ENCODE measurements at places on chromosomes 2 and 18. TPM values are rescaled to one million over a fixed set of nuclear protein-coding genes. Genes with fewer than 3 reads are reported as not detected.

- H3K36me3 ChIP-seq = no peaks in the 10 kb centered on the region
- no peak overlapping the region for H3K4me3 ChIP-seq
- H3K27ac ChIP-seq = no peak overlapping the region
- no peaks in the 10 kb centered on the region for H3K27me3 ChIP-seq
- H3K4me1 ChIP-seq = peaks cover 6% of the 10 kb centered on the region
Measured at GRCh38 chr2:240420206-240421104, 15.0 kb upstream of the GPC1 start.

DNA sequence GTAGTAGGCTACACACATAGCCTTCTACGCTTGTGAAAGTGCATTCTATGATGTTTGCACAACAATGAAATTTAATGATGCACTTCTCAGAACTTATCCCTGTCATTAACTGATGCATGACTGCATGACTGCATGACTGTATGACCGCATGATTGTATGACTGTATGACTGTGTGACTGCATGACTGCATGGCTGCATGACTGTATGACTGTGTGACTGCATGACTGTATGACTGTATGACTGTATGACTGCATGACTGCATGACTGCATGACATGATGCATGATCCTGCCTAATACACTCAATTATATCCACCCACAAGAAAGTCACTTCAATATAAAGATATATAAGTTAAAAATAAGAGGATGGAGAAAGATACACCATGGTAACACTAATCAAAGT, 365.4 kb upstream of the FSIP2 start:
- peaks cover 11% of the 10 kb centered on the region for H3K4me1 ChIP-seq
- no peaks in the 10 kb centered on the region for H3K27me3 ChIP-seq
- H3K4me3 ChIP-seq = no peak overlapping the region
- no peak for DNase-seq

GRCh38 chr2:30807249-30807648, at the start of gene CAPN13:
Gene CAPN13 (minus strand): TSS chr2:30807446. CDS start chr2:30787325, 20,121 bp downstream.
- H3K36me3 ChIP-seq = peaks cover 1% of the 10 kb centered on the region
- H3K27ac ChIP-seq = peak within 1 kb of the TSS; percentile 95
- peak; percentile 21 for DNase-seq
- peaks cover 18% of the 10 kb centered on the region for H3K4me1 ChIP-seq
- no peaks in the 10 kb centered on the region for H3K27me3 ChIP-seq

DNA sequence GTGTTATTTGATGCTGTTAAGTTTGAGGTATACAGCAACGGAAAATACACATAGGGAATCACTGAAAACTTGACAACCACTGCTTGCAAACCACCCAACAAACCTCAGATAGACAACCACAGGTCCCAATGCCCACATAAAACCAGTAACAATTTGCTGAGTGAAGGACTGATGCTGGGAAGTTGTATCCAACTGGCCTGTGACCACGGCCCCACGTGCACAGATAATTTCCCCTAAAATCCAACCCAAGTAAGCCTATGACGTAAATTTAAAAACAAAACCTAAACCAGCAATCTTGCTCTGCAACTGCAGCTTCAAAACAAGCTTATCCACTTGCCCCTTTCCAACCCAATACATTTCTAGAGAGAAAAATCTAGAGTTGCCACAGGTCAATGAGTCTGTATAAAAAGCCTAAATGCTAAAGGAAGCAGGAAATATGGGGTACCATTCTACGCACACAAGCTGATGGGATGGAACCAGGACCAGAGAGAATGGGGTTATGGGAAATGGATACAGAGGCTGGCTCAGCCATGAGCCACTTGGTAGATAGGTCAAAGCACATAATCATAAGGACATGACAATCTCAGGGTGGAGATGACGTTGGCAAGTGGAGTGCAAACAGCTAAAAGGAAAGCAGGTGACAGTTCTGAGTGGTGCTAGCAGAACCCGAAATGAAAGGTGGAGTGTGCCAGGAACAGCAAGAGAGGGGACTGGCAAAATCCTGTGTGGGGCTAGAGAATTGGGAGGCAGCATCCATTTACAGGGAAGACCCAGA, 27.8 kb upstream of the CREB1 start:
- H3K4me3 ChIP-seq = no peak overlapping the region
- H3K27me3 ChIP-seq = no peaks in the 10 kb centered on the region
- H3K36me3 ChIP-seq = no peaks in the 10 kb centered on the region

DNA sequence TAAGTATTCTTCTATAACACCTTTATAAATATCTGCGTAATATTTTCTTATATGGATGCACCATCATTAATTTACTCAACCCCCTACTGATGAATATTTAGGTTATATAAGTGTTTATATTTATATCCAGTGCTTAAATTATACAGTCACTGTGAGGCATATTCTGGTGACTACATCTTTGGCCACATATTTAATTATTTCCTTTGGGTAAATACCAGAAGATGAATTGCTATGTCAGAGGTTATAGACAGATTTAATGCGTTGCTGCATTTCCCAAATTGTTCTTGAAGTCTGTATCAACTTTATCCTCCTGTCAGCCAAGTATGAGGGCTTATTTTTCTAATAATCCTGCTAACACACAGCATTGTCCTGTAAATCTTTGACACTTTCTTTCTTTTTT, 18.7 kb downstream of the DYSF start:
- H3K36me3 ChIP-seq = peaks cover 2% of the 10 kb centered on the region
- peaks cover 2% of the 10 kb centered on the region for H3K4me1 ChIP-seq
- H3K27me3 ChIP-seq = peaks cover 29% of the 10 kb centered on the region

GRCh38 chr2:187504312-187504921, 49.8 kb downstream of the TFPI start:
- peaks cover 20% of the 10 kb centered on the region for H3K4me1 ChIP-seq
- peak overlapping the region; percentile 17 for H3K27ac ChIP-seq
- peaks cover 7% of the 10 kb centered on the region for H3K36me3 ChIP-seq
- no peak for DNase-seq
- no peak overlapping the region for H3K4me3 ChIP-seq

- no peaks in the 10 kb centered on the region for H3K27me3 ChIP-seq
- no peak overlapping the region for H3K4me3 ChIP-seq
- H3K36me3 ChIP-seq = peaks cover 2% of the 10 kb centered on the region
- no peaks in the 10 kb centered on the region for H3K4me1 ChIP-seq
Measured at GRCh38 chr2:195984923-195985726, 83.5 kb downstream of the DNAH7 start.

- H3K36me3 ChIP-seq = no peaks in the 10 kb centered on the region
- no peak overlapping the region for H3K27ac ChIP-seq
- no peaks in the 10 kb centered on the region for H3K4me1 ChIP-seq
- no peak for DNase-seq
Measured at GRCh38 chr2:54166121-54166773, 50.8 kb downstream of the ACYP2 start.

DNA sequence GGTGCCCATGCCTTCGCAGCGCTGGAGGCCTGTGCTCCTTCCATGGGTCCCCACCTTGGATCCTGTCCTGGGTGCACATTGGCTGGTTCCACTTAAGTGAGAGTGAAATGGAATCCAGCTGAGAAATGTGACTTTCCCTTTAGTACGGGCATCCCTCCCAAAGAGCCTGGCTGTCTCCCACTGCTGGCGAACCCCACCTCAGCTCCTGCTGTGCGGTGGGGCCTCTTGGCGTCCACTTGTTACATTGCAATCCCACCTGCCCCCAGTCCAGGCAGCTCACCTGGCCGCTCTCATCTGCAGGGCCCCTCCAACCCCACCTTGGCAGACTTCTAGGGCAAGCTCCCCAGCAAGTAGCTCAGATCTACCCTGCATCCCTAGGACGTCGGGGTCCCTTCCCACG, 35.5 kb upstream of the GNAL start:
- no peaks in the 10 kb centered on the region for H3K36me3 ChIP-seq
- H3K27ac ChIP-seq = no peak overlapping the region
- no peaks in the 10 kb centered on the region for H3K4me1 ChIP-seq
- H3K27me3 ChIP-seq = peaks cover 37% of the 10 kb centered on the region
- no peak overlapping the region for H3K4me3 ChIP-seq

GRCh38 chr18:73458186-73458964, 590.6 kb upstream of the NETO1 start:
- DNase-seq = no peak
- peaks cover 13% of the 10 kb centered on the region for H3K4me1 ChIP-seq
- H3K27me3 ChIP-seq = no peaks in the 10 kb centered on the region

- no peaks in the 10 kb centered on the region for H3K36me3 ChIP-seq
- H3K27ac ChIP-seq = no peak overlapping the region
- H3K4me3 ChIP-seq = no peak overlapping the region
- no peak for DNase-seq
- H3K4me1 ChIP-seq = peaks cover 22% of the 10 kb centered on the region
Measured at GRCh38 chr18:25250474-25250851, 101.5 kb downstream of the ZNF521 start.

GRCh38 chr2:60468382-60469085, 84.9 kb downstream of the BCL11A start:
- no peak overlapping the region for H3K27ac ChIP-seq
- H3K36me3 ChIP-seq = peaks cover 8% of the 10 kb centered on the region
- DNase-seq = no peak
- H3K27me3 ChIP-seq = no peaks in the 10 kb centered on the region
- peaks cover 50% of the 10 kb centered on the region for H3K4me1 ChIP-seq
- H3K4me3 ChIP-seq = no peak overlapping the region

DNA sequence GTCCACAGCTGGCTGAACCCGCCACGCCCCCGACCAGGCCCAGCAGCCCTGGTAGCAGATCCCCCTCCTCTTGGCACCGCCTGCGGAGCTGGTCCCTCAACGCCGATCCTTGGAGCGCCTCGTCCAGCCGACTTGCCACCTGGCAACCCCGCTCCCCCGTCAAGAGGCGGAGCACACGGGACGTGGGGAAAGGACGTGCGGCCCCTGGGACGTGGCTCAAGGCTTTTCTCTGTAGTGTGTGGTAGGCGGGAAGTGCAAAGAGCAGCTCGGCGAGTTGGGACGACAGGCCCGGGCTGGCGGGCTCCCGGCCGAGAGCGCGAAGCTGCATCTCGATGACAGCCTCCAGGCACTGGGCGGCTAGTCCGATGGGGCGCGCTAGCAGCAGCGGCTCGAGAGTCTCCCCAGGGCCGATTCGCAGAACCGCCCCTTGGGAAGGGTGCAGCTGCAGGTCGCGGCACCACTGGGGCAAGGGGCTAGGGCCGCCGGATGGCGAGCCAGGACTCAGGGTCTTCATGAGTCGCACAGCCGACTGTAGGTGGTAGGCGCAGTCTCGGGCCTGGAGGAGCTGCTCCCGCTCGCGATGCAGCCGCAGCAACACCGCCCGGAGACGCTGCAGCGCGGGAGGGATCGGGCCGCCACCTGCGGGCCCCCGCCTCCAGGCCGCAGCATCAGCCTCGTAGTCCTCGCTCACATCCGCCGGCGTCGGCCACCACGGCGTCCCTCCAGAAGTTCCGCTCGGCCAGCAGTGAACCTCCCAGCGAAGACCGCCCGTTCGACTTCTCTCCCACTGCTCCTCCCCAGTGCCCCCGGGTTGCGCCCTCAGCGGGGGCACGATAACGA, 617 bp downstream of the CCDC142 start:
- DNase-seq = no peak
- H3K27ac ChIP-seq = peak overlapping the region; percentile 98
- peaks cover 14% of the 10 kb centered on the region for H3K4me1 ChIP-seq
- H3K27me3 ChIP-seq = no peaks in the 10 kb centered on the region

GRCh38 chr2:201228271-201228911, 31.9 kb upstream of the CASP8 start:
- H3K4me1 ChIP-seq = no peaks in the 10 kb centered on the region
- peaks cover 7% of the 10 kb centered on the region for H3K27me3 ChIP-seq
- H3K36me3 ChIP-seq = no peaks in the 10 kb centered on the region
- no peak for DNase-seq
- H3K4me3 ChIP-seq = no peak overlapping the region

DNA sequence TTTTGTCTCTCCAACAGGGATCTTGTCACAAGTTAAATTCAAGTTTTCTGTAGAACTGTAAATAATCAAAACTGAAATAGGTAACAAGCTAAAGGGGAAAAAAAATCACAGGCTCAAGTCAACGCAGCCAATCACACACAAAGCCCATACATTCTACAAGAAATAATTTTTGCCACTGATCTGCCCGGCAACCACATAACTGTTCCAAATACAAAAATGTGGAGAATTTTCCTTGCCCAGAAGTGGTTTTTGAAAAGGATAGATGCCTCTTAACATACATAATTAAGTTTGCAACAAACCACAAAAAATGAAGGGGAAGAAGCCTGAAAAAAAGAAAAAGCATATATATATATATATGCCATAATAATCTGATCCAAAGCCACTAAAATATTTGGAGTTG, 60.3 kb downstream of the FARSB start:
- no peak for DNase-seq
- peaks cover 9% of the 10 kb centered on the region for H3K36me3 ChIP-seq
- H3K27me3 ChIP-seq = no peaks in the 10 kb centered on the region
- H3K4me3 ChIP-seq = no peak overlapping the region

GRCh38 chr2:238132463-238133450, 5.7 kb upstream of the KLHL30 start:
- DNase-seq = no peak
- H3K4me1 ChIP-seq = no peaks in the 10 kb centered on the region
- no peaks in the 10 kb centered on the region for H3K36me3 ChIP-seq
- H3K27me3 ChIP-seq = peaks cover 3% of the 10 kb centered on the region
- no peak overlapping the region for H3K27ac ChIP-seq
- no peak overlapping the region for H3K4me3 ChIP-seq

- no peaks in the 10 kb centered on the region for H3K36me3 ChIP-seq
- no peak for DNase-seq
- no peak overlapping the region for H3K4me3 ChIP-seq
- no peaks in the 10 kb centered on the region for H3K27me3 ChIP-seq
Measured at GRCh38 chr2:67997903-67998302, 64.9 kb downstream of the C1D start.

GRCh38 chr2:191404568-191404991, 159.4 kb downstream of the MYO1B start:
- H3K4me1 ChIP-seq = peaks cover 17% of the 10 kb centered on the region
- no peaks in the 10 kb centered on the region for H3K27me3 ChIP-seq
- H3K36me3 ChIP-seq = peaks cover 40% of the 10 kb centered on the region
- H3K4me3 ChIP-seq = no peak overlapping the region

DNA sequence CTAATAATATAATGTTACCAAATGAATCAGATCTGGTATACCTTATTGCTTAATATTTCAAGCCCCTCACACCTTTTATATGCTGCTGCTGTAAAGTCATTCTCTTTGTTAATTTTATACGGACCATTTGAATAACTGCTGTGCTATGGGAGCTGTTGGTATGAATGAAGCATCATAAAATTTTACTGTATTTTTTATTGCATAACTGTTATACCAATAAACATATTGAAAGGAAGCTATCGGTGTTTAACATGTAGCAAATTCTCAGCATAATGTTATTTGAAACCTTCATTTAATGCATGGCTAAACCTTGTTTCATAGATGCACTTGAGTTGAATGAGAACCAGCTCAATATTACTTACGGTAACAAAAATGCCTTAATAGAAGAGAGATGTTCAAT, 1040.3 kb downstream of the SOCS6 start:
- no peak overlapping the region for H3K4me3 ChIP-seq
- no peak for DNase-seq
- no peak overlapping the region for H3K27ac ChIP-seq
- no peaks in the 10 kb centered on the region for H3K27me3 ChIP-seq

CIB4 gene
- not detected for total RNA-seq

DYNAP gene
- not detected for total RNA-seq

MYO1B gene
- 158 TPM for total RNA-seq

LCT gene
- 0.19 TPM for total RNA-seq

FOXD4L1 gene
- 0.48 TPM for total RNA-seq

B3GNT2 gene
- 17.4 TPM for total RNA-seq

SDC1 gene
- total RNA-seq = 35.1 TPM

LRP1B gene
- 0.57 TPM for total RNA-seq
